Naive thymus-derived CD8-positive, alpha-beta T cell (primary cell): ENCODE measurements at places on chromosomes 3 and 15.

- DNase-seq: no peak
Observed at GRCh38 chr3:10722911-10723310, 93.1 kb upstream of the SLC6A11 start.

- no peak for DNase-seq
Observed at GRCh38 chr3:46856576-46857471, 6.4 kb downstream of the MYL3 start.

- DNase-seq: no peak
Observed at GRCh38 chr3:45365060-45365459, 23.3 kb upstream of the LARS2 start.

DNA sequence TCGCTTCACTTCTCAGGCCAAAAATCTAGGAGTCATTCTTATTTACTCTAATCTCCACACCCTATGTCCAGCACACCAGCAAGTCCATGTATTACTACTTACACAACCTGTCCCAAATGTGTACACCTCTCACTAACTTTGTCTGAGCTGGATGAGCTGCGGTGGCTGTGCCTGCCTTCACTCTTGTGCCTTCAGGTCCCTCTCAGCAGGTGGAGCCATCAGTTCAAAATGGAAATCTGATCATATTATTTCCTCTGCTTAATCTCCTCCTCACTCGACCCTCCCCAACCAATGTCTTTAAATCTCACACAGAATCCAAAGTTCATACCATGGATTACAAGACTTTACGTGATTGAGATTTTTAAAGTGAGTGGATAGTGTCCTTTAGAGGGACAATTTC lies 82.8 kb downstream of the SSR3 start:
- DNase-seq: no peak

DNA sequence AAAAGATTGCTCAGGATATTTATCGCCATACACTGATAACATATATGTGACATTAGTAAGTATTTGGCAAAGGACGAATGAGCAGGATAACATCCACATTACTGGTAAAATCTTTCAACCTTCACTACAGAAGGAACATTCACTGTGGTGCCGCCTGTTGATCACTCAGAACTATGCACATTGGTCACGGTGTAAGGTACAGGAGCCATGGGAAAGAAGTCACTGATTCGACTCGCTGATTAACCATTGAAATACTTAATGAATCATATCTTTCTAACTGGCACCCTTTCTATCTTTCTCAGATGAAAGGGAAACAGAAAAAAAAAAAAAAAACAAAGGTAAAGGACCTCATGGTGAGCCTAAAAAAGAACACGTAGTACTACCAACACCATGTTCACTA lies 68.8 kb downstream of the TJP1 start:
- DNase-seq: no peak
